Gastrocnemius medialis (tissue), 4 donors: ENCODE measurements at places on chromosomes 3 and 15.

DNA sequence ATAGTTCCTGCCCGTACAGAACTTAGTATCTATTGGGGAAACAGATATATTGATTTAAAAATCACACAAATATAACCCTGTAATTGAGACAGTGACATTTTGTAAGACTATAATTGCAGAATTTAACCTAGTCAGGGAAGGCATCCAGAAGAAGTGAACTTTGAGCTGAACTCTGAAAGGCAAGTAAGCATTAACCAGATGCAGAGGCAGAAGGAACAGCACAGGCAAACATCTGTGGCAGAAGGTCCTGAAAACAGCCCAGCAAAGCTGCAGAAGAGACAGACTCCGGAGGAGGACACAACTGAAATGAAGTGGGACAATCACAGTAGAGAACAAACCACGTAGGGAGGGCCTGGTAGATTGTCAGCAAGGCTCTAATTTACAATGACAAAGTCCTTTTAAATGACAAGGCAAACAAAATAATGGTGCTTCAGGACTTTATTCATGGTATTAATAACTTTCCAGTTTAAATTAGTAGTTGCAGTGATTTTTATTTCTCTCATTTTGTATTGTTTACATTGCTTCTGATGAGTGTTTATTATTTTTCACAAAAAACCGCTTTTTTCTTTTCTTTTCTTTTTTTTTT, 14.5 kb downstream of the BCL2A1 start:
- H3K36me3 ChIP-seq: no peaks in the 10 kb centered on the region
- no peak overlapping the region for H3K27ac ChIP-seq
- H3K27me3 ChIP-seq: no peaks in the 10 kb centered on the region
- no peak overlapping the region for H3K4me3 ChIP-seq
- H3K4me1 ChIP-seq: no peaks in the 10 kb centered on the region

DNA sequence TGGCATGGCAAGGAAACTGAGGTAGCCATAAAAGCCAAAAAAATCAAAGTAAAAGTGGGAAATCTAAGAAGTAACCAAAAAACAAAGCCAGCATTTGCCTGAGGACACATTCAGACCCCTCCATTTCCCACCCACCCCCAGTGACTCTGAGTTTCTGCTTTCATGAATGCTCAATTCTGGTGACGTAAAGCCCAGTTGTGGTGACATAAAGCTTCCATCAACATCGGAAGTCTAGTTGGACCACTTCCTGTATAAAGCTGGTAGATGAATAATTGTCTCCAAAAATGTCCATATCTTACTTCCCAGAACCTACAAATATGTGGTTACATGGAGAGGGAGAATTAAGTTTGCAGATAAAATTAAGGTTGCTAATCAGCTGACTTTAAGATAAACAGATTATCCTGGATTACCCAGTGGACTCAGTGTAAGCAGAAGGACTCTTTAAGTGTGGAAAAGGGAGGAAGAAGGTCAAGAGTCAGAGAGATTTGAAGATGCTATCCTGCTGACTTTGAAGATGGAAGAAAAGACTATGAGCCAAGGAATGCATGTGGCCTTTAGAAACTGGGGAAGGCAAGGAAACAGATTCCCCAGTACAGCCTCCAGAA, 62.0 kb upstream of the ST3GAL6 start:
- H3K27ac ChIP-seq: no peak overlapping the region
- H3K4me3 ChIP-seq: no peak overlapping the region
- DNase-seq: no peak
- H3K36me3 ChIP-seq: no peaks in the 10 kb centered on the region

DNA sequence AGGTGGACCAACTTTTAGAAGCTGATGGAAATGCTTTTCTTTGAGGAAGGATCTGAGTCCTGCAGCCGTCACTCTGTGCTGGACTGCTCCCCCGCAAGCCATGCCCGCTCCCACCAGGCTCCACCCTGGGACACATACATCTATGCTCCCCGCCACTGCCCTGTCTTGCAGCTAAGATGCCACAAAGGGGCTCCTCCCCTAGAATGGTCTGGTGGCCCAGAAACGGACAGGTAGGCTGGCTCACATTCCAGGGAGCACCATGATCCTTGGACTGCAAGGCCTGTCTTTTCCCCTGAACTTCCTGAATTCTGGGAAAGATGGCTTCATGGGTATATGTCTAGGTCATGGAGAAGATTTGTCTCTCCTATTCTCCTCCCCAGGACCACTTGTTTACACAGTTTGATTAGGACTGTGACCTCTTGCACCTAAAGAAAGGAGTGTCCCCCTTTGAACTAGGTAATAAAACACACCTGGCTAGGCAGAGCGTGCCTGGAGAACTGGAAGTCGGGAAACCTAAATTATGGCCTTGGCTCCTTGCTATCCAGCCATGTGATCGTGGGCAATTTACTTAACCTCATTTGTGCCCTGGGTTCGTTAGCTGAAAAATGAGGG, 220.9 kb upstream of the BHLHE40 start:
- no peaks in the 10 kb centered on the region for H3K27me3 ChIP-seq
- no peaks in the 10 kb centered on the region for H3K36me3 ChIP-seq
- H3K4me1 ChIP-seq: peaks cover 3% of the 10 kb centered on the region
- no peak overlapping the region for H3K4me3 ChIP-seq
- H3K27ac ChIP-seq: no peak overlapping the region

GRCh38 chr3:94946683-94947082, 883.8 kb downstream of the NSUN3 start:
- no peaks in the 10 kb centered on the region for H3K27me3 ChIP-seq
- no peaks in the 10 kb centered on the region for H3K4me1 ChIP-seq
- no peak overlapping the region for H3K27ac ChIP-seq
- DNase-seq: no peak
- no peaks in the 10 kb centered on the region for H3K36me3 ChIP-seq
- H3K4me3 ChIP-seq: no peak overlapping the region

- no peak overlapping the region for H3K4me3 ChIP-seq
- H3K4me1 ChIP-seq: peaks cover 44% of the 10 kb centered on the region
- no peaks in the 10 kb centered on the region for H3K27me3 ChIP-seq
- no peak for DNase-seq
- no peaks in the 10 kb centered on the region for H3K36me3 ChIP-seq
- peak overlapping the region; percentile 68 for H3K27ac ChIP-seq
These were observed 97.5 kb downstream of the SLC49A4 start for GRCh38 chr3:122892118-122892960.

DNA sequence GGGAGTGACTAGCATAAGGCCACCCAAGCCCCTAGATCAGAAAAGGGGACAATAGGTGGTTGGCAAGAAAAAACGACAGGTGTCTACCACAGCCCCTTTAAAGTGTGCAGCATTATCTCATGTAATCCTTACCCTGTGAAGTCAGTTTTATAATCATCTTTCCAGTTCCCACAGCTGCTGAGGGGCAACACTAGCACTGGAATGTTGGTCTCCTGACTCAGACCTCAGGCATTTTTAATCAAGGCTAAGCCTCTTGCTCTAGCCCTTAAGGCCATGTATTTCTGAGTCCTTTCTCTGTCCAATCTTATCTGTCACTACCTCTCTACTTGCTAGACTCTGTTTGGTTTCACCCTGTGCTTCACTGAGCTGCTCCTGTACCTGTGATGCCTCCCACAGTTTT, 171.7 kb downstream of the TLE3 start:
- DNase-seq: no peak
- H3K36me3 ChIP-seq: no peaks in the 10 kb centered on the region
- no peak overlapping the region for H3K4me3 ChIP-seq
- H3K27me3 ChIP-seq: no peaks in the 10 kb centered on the region
- H3K27ac ChIP-seq: no peak overlapping the region

GRCh38 chr3:69590111-69590510, 149.2 kb upstream of the MITF start:
- H3K36me3 ChIP-seq: no peaks in the 10 kb centered on the region
- no peak overlapping the region for H3K4me3 ChIP-seq
- no peak for DNase-seq
- H3K27me3 ChIP-seq: peaks cover 6% of the 10 kb centered on the region

- H3K4me3 ChIP-seq: no peak overlapping the region
- peaks cover 12% of the 10 kb centered on the region for H3K36me3 ChIP-seq
- H3K27me3 ChIP-seq: no peaks in the 10 kb centered on the region
- no peaks in the 10 kb centered on the region for H3K4me1 ChIP-seq
- DNase-seq: no peak
These were observed 8.6 kb downstream of the GLT8D1 start for GRCh38 chr3:52696830-52697631.

- no peaks in the 10 kb centered on the region for H3K27me3 ChIP-seq
- no peak overlapping the region for H3K27ac ChIP-seq
- H3K36me3 ChIP-seq: no peaks in the 10 kb centered on the region
These were observed 657.3 kb upstream of the KCNMB2 start for GRCh38 chr3:177878957-177879356.

DNA sequence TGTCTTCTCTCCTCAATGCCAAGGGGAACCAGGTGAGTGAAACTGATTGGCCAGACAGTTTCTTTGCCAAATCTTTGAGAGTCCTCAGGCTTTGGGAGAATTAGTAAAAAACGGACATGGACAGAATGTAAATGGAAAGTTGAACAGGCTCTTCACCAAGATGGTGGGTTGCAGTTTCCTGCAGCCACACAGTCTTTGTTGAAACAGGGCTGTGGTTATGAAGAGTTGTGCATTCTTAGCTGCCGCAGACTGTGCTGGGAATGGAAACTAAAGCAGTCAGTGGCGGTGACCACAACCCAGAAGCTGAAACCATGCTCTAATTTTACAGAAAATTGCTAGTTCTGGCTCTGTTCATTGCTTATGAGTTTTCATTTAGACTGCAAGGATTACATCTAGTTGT, 42.1 kb upstream of the TASOR start:
- no peak overlapping the region for H3K4me3 ChIP-seq
- DNase-seq: no peak
- no peaks in the 10 kb centered on the region for H3K27me3 ChIP-seq
- H3K4me1 ChIP-seq: no peaks in the 10 kb centered on the region
- no peak overlapping the region for H3K27ac ChIP-seq
- H3K36me3 ChIP-seq: no peaks in the 10 kb centered on the region

GRCh38 chr15:84947947-84948830, 33.5 kb upstream of the PDE8A start:
- H3K27ac ChIP-seq: no peak overlapping the region
- H3K36me3 ChIP-seq: no peaks in the 10 kb centered on the region

DNA sequence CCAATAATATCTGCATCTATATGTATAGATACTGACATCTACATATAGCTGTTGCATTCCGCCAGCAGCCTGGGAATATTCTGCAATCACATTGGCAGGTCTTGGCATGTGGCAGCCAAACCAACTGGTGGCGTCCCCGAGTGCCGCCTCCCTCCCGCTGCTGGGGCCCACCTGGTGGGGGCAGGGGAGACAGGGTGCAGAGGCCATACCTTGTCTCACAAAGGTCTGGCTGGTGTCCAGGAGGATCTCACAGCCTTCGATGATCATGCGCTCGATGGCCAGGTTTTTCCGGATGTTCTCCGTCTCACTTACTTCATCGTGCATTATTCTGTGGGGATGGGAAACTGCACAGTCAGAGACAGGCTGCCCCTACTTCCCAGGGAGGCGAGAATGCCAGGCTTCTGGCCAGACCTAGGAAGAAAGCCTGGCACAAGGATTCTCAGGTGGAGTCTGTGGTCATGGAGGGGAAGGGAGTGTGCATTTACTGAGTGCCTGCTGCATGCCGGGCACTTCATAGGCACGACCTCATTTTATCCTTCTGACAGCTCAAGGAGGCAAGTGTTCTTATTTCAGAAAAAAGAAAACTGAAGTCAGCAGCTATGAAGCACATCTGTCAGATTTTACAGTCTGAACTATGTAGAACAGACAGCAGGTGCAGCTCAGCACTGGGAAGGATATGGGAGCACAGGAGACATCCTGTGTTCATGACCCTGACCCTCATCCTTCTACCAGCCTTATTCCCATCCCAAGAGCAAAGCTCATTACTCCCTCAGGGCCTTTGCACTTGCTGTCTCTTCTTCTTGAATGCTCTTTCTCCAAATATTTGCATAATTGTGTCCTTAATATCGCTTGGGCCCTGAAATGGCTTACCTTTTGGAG, 62.8 kb downstream of the RASGRF1 start:
- no peaks in the 10 kb centered on the region for H3K36me3 ChIP-seq
- no peak overlapping the region for H3K4me3 ChIP-seq
- no peak for DNase-seq

- no peaks in the 10 kb centered on the region for H3K36me3 ChIP-seq
- H3K27me3 ChIP-seq: peaks cover 86% of the 10 kb centered on the region
- no peak for DNase-seq
- peak overlapping the region; percentile 44 for H3K4me3 ChIP-seq
- no peak overlapping the region for H3K27ac ChIP-seq
These were observed 242.6 kb upstream of the TOPAZ1 start for GRCh38 chr3:43998836-43999727.
